ENCODE measurements at places on chromosomes 4 and X.

- no peak for DNase-seq
These were observed 35.1 kb downstream of the PRIMPOL start for GRCh38 chr4:184684491-184685189.

DNA sequence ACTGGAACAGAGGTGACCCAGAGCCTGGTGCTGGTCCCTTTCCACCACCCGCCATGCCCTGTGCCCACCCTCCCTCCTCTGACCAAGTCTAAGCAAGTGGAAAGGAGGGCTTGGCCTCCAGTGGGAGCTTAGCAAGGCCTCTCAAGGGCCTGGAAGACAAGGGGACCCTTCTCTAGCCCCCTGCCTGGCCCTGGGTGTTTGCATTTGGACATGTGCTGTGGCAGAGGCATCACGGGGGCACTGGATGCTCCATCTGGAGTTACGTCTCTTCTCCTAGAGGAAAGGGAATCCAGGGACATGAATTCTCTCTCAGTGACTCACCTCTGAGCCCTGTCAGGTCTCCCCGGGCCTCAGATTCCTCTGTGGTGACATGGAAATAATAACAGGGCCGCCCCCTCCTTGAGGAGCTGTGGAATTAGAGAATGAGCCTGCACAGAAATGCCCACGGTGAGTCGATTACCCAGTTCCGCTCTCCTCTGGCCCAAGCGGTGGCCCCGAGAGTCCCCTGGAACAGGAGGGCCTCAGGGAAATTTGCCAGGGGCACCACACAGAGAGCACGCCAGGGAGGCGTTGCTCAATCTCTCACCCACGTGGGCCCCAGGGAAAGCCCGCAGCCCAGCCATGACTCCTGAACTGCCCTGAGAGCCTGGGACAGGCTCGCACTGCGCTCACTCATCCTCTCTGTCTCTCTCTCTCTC lies 189.6 kb downstream of the BCOR start:
- no peak for DNase-seq

GRCh38 chrX:132984058-132984650 lies 25.7 kb upstream of the HS6ST2 start:
- no peak for DNase-seq

- DNase-seq, result no peak
These were observed 126.4 kb upstream of the JADE1 start for GRCh38 chr4:128682942-128683666.

DNA sequence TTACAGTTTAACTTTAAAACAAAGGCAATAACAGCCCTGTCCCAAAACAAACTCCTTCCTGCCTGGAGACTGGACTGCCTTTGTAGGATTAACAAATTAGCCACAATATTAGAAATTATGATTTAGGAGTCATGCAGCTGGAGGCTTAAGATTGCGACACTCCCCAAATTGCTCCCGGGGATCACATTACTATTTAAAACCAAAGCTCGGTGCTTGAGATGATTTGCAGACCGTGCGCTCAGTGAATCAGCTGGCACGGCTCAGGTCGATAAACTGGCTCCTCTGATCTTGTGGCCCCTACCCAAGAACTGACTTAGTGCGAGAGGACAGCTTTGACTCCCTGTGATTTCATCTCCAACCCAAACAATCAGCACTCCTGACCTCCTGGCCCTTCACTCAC lies 829.3 kb downstream of the NLGN4X start:
- DNase-seq, result no peak

GRCh38 chr4:45350438-45350837 lies 624.1 kb upstream of the GNPDA2 start:
- no peak for DNase-seq
